ENCODE measurements at places on chromosomes 5 and 9. TPM values are rescaled to one million over a fixed set of nuclear protein-coding genes. Genes with fewer than 3 reads are reported as not detected.

The C9orf43 gene
- total RNA-seq: 0.50 TPM

The FAM153A gene
- 1.1 TPM for total RNA-seq

The ORM2 gene
- total RNA-seq: 3,989 TPM

The SPATA31A3 gene
- not detected for total RNA-seq

The OSMR gene
- total RNA-seq: 3.9 TPM

The ADGRV1 gene
- total RNA-seq: 6.9 TPM

GRCh38 chr5:101942321-101942882, 353.7 kb downstream of the SLCO4C1 start:
- no peak for DNase-seq

DNA sequence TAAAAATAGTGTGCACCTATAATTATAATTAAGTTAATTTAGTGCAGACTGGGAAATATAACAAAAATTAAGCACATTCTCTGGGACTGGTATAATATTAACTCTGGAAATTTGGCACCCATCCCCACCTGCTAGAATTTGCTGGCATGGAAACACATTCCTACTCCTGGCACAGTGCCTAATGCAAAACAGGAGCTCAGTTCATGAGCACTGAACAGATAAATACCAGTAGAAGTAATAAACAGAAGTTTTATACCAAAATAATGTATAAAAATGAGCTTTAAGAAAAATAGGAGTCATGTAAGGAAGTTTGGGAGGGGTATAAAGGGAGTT, 23.7 kb upstream of the NPR3 start:
- no peak for DNase-seq

DNA sequence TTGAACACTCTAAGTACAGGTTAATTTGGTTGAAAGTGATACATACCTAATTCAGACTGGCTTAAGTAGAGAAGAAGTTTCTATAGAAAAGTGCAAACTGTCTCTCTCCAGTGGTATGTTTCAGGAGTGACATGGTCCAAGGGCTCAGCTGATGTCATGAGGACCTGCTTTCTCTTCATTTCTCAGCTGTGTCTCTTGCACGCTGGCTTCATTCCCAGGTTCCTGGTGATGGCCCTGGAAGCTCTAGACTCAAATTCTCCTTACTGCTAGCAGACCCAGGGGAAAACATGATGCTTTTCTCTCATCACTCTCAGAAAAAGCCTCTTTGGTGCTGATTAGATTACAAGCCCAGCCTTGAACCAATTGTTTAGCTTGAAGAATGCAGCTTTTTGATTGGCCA, 211.9 kb upstream of the CLINT1 start:
- no peak for DNase-seq

GRCh38 chr5:68170826-68171558, 44.6 kb upstream of the PIK3R1 start:
- peak; percentile 92 for DNase-seq

GRCh38 chr9:75903785-75904360, 13.4 kb downstream of the PCSK5 start:
- DNase-seq: no peak

DNA sequence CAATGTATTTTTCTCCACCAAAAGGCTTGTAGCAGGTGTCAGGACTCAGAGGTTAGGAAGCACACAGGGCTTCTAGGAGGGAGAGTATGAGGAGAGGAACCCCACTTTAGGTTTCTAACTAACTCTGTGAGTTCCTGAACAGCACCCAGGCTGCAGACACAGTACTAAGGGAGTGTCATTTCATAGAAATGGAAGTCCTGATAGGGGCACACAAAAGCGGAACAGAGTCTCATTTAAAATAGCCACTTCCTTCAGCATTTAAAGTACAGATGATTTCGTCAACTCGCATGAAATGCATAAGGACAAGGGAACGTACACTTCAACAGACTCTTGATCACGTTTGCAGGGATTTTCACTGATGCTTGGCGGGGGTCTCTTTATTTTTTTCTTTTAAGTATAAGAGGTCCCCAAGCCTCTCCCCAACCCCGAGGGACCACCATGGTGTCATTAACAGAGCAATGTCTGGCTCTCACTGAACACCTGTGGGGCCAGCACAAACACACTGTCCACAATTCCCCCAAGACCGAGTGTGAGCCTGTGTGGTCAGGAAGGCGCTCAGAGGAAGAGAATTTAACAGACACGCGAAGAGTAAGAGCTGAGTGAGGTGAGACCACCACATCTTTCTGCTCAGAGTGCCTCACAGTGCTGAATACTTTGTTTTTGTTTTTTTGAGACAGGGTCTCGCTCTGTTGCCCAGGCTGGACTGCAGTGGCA, 82.3 kb downstream of the SECISBP2 start:
- DNase-seq: no peak

GRCh38 chr9:30713243-30713642, 1671.2 kb upstream of the ACO1 start:
- no peak for DNase-seq

- no peak for DNase-seq
Measured at GRCh38 chr5:152572812-152573211, 167.7 kb upstream of the NMUR2 start.

GRCh38 chr5:76367623-76368371, 35.3 kb upstream of the IQGAP2 start:
- DNase-seq: no peak

DNA sequence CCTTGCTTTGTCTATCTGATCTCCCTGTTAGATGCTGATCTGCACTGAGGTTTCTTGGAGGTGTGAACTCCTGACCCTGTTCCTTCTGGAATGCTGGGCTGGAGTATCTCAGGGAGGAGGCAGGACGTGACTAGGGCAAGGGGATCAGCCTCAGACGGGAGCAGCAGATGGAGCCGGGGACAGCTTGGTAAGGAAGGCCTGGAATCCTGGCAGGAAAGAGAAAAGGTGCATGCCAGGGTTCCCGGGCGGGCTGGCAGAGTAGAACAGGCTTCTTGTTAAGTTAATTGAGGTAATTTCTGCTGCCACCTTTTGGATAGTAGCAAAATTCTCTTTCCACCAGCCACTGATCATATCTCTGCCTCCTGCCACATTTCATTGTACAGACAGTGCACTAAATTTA, 180.9 kb downstream of the ZNF462 start:
- no peak for DNase-seq

- DNase-seq: no peak
Measured at GRCh38 chr5:62671479-62671878, 92.9 kb downstream of the LRRC70 start.

DNA sequence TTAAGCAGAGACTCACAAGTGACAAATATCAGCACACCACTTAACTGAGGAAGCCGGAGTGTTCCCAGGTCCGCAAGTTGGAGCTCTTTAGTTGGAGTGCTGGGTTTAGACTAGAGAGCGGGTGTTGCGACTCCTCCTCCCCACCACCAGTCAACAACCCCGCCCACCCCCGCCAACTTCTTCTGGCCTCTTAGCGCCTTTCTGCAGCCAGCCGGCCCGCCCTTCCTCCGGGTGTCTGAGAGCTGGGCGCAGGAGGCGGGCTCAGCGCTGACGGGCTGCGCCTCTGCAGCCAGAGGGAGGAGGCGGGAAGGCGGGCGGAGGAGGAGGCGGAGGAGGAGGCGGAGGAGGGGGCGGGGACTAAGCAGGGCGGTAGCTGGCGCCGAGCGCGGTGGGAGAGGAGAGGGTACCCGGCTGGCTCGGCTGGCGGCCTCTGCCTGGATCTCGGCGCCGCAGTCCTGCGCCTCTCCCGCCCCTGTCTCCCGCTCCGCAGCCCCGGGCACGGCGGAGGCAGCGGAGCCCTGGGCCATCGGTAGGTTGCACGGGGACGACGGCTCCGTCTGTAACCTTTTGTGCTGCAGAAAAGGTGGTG, at the start of gene MACIR:
TSS of gene MACIR (plus strand) at position 396 of the 589 bp plus-strand sequence. CDS start 17,157 bp downstream, outside the sequence.
- peak; percentile 96 for DNase-seq

DNA sequence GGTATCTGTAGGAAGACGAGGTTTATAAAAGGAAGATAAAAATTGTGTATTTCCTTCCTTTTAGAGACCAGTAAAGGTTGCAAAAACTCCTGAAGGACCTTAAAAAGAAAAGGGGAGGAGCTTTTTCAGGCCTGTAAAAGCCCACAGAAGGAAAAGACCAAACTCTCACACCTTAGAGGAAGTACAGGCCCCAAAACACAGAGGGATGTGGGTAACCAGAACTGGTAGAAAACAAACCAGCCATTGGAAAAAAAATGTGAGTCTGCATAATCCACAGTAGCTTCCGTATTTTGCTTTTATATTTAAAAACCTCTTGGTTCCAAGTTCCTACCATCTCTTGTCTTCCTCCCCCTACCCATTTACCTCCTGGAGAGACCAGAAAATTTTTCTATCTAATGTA, 8.5 kb downstream of the GIN1 start:
- no peak for DNase-seq

GRCh38 chr5:42614509-42614908, 142.1 kb upstream of the CCDC152 start:
- DNase-seq: no peak

- DNase-seq: no peak
Measured at GRCh38 chr5:25448190-25448621, 803.4 kb upstream of the CDH10 start.

DNA sequence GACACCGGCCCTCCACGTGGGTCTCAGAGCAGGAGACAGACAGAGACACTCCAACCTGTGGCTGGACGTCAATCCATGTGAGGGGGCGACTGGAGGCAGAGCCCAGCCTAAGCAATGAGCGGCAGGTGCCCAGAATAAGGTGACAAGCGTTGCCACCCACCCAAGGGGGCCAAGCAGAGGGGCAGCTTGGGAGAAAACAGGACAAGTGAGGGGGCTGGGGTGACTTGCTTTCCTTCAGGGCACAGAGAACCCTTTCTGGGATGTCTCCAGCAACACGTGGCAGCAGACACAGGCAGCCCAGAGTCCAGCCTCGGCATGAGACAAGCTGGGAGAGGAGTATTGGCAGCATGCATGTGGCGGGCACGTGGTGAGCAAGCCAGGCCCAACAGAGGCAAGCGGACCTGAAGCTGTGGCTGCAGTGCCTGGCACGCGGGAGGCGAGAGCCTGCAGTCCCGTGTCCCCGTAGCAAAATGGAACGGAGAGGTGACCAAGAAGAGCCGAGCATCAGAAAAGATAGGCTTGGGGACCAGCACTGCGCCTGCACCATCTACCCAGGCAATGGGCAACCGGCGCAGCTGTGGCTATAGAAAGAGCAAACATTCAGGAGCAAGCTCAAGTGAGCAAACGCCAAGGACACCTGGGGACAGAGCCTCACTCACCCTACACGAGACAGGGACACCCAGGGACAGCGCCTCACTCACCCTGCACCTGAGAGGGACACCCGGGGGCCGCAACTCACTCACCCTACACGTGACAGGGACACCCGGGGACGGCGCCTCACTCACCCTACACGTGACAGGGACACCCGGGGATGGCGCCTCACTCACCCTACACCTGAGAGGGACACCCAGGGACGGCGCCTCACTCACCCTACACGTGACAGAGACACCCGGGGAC, 6.2 kb downstream of the TERT start:
- DNase-seq: no peak

GRCh38 chr9:35749515-35750255, 598 bp downstream of the RGP1 start:
- peak; percentile 59 for DNase-seq

- DNase-seq: no peak
Measured at GRCh38 chr5:24909210-24909609, 264.4 kb upstream of the CDH10 start.

DNA sequence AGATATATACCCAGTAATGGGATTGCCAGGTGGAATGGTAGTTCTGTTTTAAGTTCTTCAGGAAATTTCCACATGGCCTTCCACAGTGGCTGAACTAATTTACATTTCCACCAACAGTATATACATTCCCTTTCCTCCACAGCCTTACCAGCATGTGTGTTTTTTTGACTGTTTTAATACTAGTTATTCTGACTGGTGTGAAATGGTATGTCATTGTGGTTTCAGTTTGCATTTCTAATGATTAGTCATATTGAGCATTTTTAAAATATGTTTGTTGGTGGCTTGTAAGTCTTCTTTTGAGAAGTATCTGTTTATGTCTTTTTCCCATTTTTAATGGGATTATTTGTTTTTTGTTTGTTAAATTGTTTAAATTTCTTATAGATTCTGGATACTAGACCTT, 208.9 kb downstream of the CFAP90 start:
- DNase-seq: no peak

- DNase-seq: no peak
Measured at GRCh38 chr9:122526602-122527001, 491 bp downstream of the OR1N1 start.

DNA sequence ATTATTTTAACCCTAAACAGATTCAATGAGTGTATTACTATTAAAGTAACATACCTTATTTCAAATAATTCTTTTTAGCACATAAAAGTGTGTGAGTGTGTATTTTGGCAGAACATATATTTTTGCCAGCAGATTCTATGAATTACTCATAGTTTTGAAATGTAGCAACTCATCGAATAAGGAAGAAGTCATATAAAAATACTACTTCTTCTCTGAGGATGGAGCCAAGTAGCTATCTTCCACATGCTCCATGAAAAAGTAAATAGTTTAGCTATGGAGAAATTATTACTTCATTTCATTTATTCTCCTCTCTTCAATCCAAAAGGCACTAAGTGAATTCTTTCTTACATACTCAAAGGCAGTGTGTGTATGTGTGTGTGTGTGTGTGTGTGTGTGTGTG, 1090.4 kb upstream of the CDH6 start:
- DNase-seq: no peak

DNA sequence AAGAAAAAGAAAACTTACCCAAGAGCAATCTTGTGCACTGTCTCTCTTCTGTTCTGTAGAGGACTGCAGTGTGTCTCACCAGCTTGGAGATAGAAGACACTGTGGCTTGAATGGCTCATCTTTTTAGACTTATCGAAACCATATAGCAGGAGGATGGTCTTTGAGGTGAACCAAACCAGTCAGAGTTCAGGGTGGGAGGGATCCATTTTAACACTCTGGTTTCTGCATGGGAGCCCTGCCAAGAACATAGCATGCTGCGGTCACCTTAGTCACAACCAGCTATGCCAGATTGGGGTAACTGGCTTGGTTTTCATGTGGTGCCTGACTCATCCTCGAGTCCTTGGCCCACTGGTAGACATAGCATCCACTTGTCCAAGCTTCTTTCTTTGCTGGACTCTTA, 135.1 kb downstream of the PAPPA start:
- no peak for DNase-seq
